ENCODE measurements at places on chromosomes 12 and 14. TPM values are rescaled to one million over a fixed set of nuclear protein-coding genes. Genes with fewer than 3 reads are reported as not detected.

DNA sequence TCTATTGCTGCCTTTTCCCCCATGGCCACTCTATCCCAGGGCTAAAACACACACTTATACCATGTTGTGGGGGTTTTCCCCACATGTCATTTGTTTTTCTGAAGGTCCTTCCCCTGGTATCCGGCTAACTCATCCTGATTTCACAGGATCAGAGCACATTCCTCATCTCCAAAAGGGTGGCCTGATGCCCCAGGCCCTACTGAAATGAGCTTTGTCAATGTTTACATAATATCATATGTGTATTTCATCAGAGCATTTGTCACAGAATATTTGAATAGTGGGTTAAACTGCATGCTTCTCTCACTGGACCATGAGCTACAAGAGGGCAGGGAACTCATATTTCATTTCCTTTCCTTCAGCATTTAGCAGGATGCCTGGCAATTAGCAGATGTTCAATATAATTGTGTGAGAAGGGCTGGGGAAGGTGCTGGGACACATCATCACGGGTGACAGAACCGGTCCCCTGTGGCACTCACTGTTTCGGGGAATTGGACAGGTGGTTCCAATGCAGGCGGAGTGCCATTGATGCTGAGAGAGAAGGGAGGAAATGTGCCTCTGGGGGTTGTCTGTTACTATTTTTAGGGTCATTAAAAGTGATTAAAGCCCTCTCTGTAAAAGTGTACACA, 26.8 kb downstream of the EMP1 start:
- H3K4me1 ChIP-seq, result peaks cover 5% of the 10 kb centered on the region
- no peak overlapping the region for H3K27ac ChIP-seq
- no peak for DNase-seq
- peaks cover 17% of the 10 kb centered on the region for H3K36me3 ChIP-seq
- H3K27me3 ChIP-seq, result no peaks in the 10 kb centered on the region
- no peak overlapping the region for H3K4me3 ChIP-seq

- H3K27me3 ChIP-seq, result no peaks in the 10 kb centered on the region
- peak overlapping the region; percentile 43 for H3K27ac ChIP-seq
- H3K36me3 ChIP-seq, result no peaks in the 10 kb centered on the region
- no peak for DNase-seq
Observed at GRCh38 chr14:32428875-32429274, 99.8 kb downstream of the AKAP6 start.

GRCh38 chr14:92986254-92987147, 63.6 kb downstream of the CHGA start:
- peak; percentile 41 for DNase-seq
- H3K27ac ChIP-seq, result peak overlapping the region; percentile 73
- H3K4me3 ChIP-seq, result no peak overlapping the region
- H3K36me3 ChIP-seq, result peaks cover 6% of the 10 kb centered on the region
- no peaks in the 10 kb centered on the region for H3K27me3 ChIP-seq

Gene LIN7A
- 12.7 TPM for total RNA-seq

- H3K4me1 ChIP-seq, result peaks cover 15% of the 10 kb centered on the region
- H3K27me3 ChIP-seq, result no peaks in the 10 kb centered on the region
- no peak for DNase-seq
- peaks cover 31% of the 10 kb centered on the region for H3K36me3 ChIP-seq
- H3K4me3 ChIP-seq, result no peak overlapping the region
Observed at GRCh38 chr12:15984097-15984800, 73.1 kb downstream of the DERA start.

- no peak overlapping the region for H3K4me3 ChIP-seq
- H3K27me3 ChIP-seq, result no peaks in the 10 kb centered on the region
- H3K27ac ChIP-seq, result no peak overlapping the region
- peaks cover 1% of the 10 kb centered on the region for H3K4me1 ChIP-seq
Observed at GRCh38 chr12:58196971-58197370, 255.6 kb downstream of the ATP23 start.

DNA sequence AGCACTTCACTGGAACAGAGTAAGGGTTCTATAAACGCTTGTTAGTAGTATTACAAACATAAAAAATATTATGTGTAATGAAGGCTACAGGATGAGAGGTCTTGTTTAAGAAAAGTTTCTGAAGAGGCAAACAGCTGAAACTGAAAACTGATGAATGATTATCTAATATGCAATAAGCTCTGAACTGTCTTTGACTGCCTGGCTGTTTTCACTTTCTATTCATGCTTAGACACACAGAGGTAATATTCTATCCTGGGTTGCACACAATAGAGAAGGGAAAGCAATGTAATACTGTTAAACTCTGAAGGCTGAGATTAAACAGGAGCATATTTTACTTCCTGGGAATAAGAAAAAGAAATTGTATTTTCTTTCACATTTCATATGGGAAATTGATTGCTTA, 251.3 kb downstream of the ALX1 start:
- no peak overlapping the region for H3K4me3 ChIP-seq
- H3K27me3 ChIP-seq, result no peaks in the 10 kb centered on the region
- no peaks in the 10 kb centered on the region for H3K36me3 ChIP-seq

DNA sequence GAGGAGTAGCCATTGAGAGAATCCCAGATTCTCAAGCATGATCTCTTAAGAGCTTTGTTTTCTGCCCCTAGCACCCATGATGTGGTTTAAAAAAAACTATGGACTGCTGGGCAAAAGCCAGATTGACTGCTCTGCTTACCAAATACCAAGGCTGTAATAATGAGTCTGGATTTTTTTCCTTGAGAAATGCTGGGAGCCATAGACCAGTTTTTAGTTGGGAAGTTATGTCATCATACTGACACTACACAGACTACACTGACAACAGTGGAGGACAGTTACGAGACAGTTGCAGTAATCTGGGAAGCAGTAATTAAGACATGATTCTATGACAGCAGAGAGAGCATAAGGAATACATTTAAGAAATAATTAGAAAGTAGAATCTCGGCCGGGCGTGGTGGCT, 35.8 kb downstream of the SPATA7 start:
- H3K27ac ChIP-seq, result no peak overlapping the region
- DNase-seq, result no peak
- H3K4me3 ChIP-seq, result no peak overlapping the region
- no peaks in the 10 kb centered on the region for H3K27me3 ChIP-seq
- H3K4me1 ChIP-seq, result no peaks in the 10 kb centered on the region

DNA sequence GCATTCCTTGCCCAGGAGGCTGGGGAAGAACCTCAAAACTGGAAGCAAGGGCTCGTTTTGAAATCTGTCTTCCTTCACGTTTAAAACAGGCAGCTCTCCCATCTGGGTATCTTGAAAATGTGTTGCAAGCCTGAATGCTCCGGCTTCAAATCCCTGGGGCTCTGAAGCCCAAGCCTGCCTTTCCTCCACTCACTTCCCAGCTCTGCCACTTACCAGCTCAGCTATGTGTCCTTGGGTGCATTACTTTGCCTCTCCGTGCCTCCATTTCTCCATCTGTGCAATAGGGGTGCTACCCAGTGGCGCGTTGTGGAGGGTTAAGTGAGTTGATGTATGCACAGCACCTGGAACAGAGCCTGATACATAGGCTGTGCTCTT, 97.6 kb downstream of the GCH1 start:
- H3K27me3 ChIP-seq, result no peaks in the 10 kb centered on the region
- H3K36me3 ChIP-seq, result no peaks in the 10 kb centered on the region
- H3K4me3 ChIP-seq, result no peak overlapping the region
- H3K4me1 ChIP-seq, result peaks cover 11% of the 10 kb centered on the region

Gene STRAP
- total RNA-seq, result 78.6 TPM

DNA sequence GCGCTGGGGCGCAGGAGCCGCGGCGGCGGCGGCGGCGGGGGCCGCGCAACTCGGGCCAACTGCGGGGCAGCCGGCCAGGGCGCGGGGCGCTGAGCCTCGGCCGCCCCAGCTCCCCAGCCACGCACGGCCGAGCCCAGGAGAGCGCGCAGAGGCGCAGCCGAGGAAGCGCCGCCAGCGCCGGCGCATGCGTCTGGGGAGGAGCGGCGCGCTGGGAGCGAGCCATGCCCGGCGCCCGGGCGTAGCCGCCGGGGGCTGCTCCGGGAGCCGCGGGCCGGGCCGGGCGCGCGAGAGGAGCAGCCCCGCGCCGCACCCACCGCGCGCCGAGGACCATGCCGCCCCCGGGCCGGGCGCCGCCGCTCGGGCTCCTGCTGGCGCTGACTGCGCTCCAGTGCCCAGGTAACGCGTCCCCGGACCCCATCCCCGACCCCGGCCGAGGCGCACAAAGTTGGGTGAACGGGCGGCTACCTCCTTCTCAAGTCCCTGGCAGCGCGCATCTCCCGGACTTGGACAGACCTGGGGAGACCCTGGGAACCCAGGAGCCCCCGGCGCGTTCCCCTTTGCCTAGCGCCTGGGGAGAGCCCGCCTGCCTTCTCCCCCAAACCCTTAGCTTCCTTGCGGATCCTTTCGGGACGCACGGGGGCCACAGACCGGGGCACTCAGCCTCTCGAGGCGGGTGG, 121.4 kb downstream of the AACS start:
- H3K4me1 ChIP-seq, result peaks cover 28% of the 10 kb centered on the region
- H3K36me3 ChIP-seq, result no peaks in the 10 kb centered on the region
- H3K27me3 ChIP-seq, result peaks cover 41% of the 10 kb centered on the region

Gene EFS
- 3.7 TPM for total RNA-seq

Gene GZMH
- total RNA-seq, result 1.7 TPM

GRCh38 chr12:123794027-123794426, 31.9 kb downstream of the DNAH10 start:
- no peaks in the 10 kb centered on the region for H3K27me3 ChIP-seq
- H3K27ac ChIP-seq, result no peak overlapping the region
- no peaks in the 10 kb centered on the region for H3K4me1 ChIP-seq
- no peaks in the 10 kb centered on the region for H3K36me3 ChIP-seq

DNA sequence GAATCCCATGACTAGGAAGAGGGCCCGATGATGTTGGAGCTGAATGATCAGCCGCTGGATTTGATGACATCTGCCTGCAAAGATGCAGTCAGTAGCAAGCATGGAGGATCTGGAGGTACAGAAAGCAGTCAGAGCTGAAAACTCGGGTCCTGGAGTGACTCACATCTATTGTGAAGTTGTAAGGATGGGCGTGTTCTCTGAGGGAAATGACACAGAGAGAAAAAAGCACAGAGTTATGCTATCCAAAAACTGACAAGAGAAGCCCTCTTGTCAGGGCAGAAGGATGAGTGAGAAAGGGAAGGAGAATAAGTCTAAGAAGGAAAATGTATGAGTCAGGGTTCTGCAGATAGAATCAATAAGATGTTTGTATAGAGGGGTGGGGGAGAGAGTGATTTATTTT, 380.4 kb upstream of the CCDC196 start:
- H3K27ac ChIP-seq, result no peak overlapping the region
- H3K4me1 ChIP-seq, result no peaks in the 10 kb centered on the region
- no peaks in the 10 kb centered on the region for H3K27me3 ChIP-seq
- no peaks in the 10 kb centered on the region for H3K36me3 ChIP-seq

GRCh38 chr12:131035245-131035681, 81.6 kb downstream of the ADGRD1 start:
- DNase-seq, result no peak
- no peak overlapping the region for H3K4me3 ChIP-seq
- no peaks in the 10 kb centered on the region for H3K4me1 ChIP-seq
- no peaks in the 10 kb centered on the region for H3K36me3 ChIP-seq

Gene NXPH4
- total RNA-seq, result 3.0 TPM

Gene CLEC4E
- total RNA-seq, result 1.1 TPM

GRCh38 chr12:68118096-68118755, 41.3 kb downstream of the IFNG start:
- no peaks in the 10 kb centered on the region for H3K36me3 ChIP-seq
- no peaks in the 10 kb centered on the region for H3K4me1 ChIP-seq
- no peaks in the 10 kb centered on the region for H3K27me3 ChIP-seq
- H3K4me3 ChIP-seq, result no peak overlapping the region

Gene DGKA
- total RNA-seq, result 13.1 TPM

Gene RNASE1
- 170 TPM for total RNA-seq

GRCh38 chr12:116137318-116137717, 140.2 kb downstream of the MED13L start:
- no peaks in the 10 kb centered on the region for H3K36me3 ChIP-seq
- peaks cover 48% of the 10 kb centered on the region for H3K4me1 ChIP-seq
- no peak overlapping the region for H3K27ac ChIP-seq
- no peaks in the 10 kb centered on the region for H3K27me3 ChIP-seq
- no peak overlapping the region for H3K4me3 ChIP-seq
- no peak for DNase-seq

DNA sequence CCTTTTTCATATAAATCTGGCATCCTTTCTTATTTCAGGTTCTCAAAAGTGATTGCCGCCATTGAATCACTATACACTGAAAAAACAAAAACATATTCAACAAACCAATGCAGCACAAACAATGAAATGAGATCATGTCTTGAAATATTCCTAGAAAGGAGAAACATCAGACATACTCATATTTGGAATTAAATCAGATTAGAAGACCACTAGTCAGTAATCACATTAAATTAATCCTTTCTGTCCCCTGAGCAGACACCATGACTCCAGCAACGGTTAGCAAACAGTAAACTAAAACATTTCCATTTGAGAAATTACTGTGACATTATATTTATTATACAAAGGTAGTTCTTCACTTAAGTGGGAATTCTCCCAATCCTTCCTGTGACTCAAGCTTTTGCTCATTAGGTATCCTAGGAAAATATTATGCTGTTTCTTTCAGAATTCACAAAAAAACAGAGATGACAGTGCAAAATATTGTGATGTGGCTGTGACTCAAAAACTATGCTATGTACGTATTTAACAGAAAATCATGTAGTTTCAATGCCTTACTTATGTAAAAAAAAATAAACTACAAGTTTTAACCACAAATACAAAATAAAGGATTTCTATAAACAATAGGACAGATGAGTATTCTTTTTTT, 29.7 kb downstream of the CPNE8 start:
- no peak for DNase-seq
- no peaks in the 10 kb centered on the region for H3K36me3 ChIP-seq
- no peaks in the 10 kb centered on the region for H3K27me3 ChIP-seq
- no peak overlapping the region for H3K4me3 ChIP-seq
- peaks cover 21% of the 10 kb centered on the region for H3K4me1 ChIP-seq

GRCh38 chr14:92153581-92153980, 31.8 kb downstream of the CPSF2 start:
- no peaks in the 10 kb centered on the region for H3K4me1 ChIP-seq
- no peak overlapping the region for H3K27ac ChIP-seq
- DNase-seq, result no peak
- peaks cover 88% of the 10 kb centered on the region for H3K36me3 ChIP-seq
- H3K27me3 ChIP-seq, result no peaks in the 10 kb centered on the region

Gene USP30
- 20.7 TPM for total RNA-seq

GRCh38 chr12:94037444-94037843, 110.9 kb upstream of the PLXNC1 start:
- no peak overlapping the region for H3K4me3 ChIP-seq
- no peak for DNase-seq
- H3K36me3 ChIP-seq, result no peaks in the 10 kb centered on the region
- peak overlapping the region; percentile 22 for H3K27ac ChIP-seq

Gene GLIPR1
- 7.4 TPM for total RNA-seq

- H3K4me1 ChIP-seq, result no peaks in the 10 kb centered on the region
- H3K4me3 ChIP-seq, result no peak overlapping the region
- DNase-seq, result no peak
- no peak overlapping the region for H3K27ac ChIP-seq
- H3K36me3 ChIP-seq, result no peaks in the 10 kb centered on the region
Observed at GRCh38 chr12:27769142-27769673, 10.8 kb upstream of the KLHL42 start.

Gene GDF3
- not detected for total RNA-seq

- no peaks in the 10 kb centered on the region for H3K36me3 ChIP-seq
- no peak for DNase-seq
- no peak overlapping the region for H3K4me3 ChIP-seq
- H3K27ac ChIP-seq, result no peak overlapping the region
Observed at GRCh38 chr12:96892104-96892503, 15.0 kb upstream of the NEDD1 start.

Gene CMKLR1
- 26.9 TPM for total RNA-seq

All from heart left ventricle (tissue), 16 donors.